ENCODE measurements at places on chromosomes 11 and 22.

GRCh38 chr11:61104963-61105362, 2.7 kb downstream of the CD5 start:
- no peak for DNase-seq

GRCh38 chr11:60263402-60263801, 17.1 kb upstream of the MS4A4A start:
- DNase-seq = no peak

- no peak for DNase-seq
Observed at GRCh38 chr11:31986201-31986889, 104.5 kb upstream of the RCN1 start.

- no peak for DNase-seq
Observed at GRCh38 chr22:47290706-47291430, 528.4 kb downstream of the TBC1D22A start.

- DNase-seq = no peak
Observed at GRCh38 chr11:116842117-116842516, 4.7 kb upstream of the APOA1 start.

Measured in glomerular endothelial cell (primary cell).